ENCODE measurements at places on chromosomes 4 and X. TPM values are rescaled to one million over a fixed set of nuclear protein-coding genes. Genes with fewer than 3 reads are reported as not detected.

DNA sequence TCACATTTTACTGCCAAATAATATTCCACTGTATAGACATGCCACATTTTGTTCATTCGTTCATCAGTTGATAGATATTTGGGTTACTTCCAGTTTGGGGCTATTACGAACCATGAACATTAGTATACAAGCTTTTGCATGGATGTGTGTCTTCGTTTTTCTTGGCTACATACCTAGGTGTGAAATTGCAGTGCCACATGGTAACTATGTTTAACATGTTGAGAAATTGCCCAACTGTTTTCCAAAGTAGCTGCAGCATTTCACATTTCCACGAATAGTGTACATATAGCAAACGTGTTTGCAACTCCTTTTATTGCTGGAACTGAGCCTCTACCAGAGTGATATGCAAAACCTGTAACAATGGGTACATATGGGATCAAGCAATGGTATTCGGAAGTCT is 221.5 kb downstream of the VEGFC start:
- DNase-seq, result no peak

DNA sequence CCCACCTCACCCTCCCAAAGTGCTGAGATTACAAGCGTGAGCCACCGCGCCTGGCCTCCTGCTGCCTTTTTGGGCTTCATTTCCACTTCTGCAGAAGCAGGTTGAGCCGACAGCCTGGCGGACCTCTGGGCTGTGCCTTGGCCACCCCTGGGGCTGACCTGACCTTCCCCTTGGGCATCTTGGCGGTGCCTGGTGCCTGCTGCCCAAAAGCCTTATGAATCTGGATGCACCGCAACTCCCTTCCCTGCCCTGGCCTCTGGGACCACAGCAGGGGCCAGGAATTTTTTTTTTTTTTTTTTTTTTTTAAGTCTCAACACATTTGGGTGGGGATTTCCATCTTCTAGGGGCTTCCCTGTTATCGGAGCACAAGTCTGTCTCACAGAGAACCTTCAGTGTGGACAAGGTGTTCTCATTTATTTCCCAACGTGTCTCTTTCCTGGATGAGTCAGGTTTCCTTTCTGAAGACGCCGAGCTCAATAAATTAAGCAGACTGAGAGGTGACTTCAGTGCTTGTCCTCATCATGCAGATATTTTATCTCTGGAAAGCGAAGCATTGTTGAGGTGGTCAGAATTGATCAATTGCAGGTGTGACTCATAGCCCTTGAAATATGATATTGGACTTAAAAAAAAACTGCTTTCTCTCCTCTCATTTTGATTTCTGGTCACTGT is 79.7 kb downstream of the SHROOM2 start:
- no peak for DNase-seq

DNA sequence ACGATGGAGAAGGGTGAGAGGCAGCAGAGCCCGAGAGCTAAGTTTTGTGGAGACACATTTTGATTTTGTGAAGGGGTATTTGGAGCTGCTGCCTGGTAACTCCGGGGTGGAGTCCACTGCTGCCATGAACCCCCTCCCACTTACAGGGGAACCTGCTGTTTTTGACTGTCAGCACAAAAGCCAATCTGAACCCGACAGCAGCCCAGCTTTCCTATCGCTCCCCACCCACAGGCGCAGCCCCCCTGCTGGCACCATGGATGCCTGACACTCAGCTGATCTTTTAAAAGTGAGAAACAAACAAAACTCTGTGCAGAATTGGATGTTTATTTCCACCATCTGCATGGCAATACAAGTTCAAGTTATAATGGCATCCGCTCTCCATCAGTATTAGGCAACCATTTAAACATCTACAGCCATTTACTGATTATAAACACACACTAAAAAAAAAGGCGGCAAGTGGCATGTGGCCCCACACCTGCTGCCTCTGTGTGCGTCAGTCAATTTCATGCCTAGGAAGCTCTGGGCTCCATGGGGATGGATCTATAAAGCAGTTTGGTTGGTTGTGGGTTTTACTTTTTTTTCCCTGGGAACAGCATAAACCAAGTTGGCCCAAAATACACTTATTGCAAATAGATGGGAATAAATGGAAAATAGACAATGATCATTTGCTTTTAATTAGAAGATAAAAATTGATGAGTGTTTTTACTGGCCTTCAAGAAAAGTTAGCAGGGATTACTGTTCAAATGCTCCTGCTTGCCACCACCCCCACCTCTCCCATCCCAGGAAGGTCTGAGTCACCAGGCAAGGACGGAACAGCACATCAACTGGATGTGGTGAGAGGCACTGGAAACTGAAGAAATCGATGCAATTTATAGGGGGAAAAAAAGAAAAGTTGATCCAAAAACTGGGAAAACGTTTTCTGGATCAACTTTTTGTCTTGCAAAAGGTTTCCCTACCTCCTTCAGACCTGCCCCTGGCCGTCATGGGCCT is 46.0 kb downstream of the SEPSECS start:
- DNase-seq, result no peak

DNA sequence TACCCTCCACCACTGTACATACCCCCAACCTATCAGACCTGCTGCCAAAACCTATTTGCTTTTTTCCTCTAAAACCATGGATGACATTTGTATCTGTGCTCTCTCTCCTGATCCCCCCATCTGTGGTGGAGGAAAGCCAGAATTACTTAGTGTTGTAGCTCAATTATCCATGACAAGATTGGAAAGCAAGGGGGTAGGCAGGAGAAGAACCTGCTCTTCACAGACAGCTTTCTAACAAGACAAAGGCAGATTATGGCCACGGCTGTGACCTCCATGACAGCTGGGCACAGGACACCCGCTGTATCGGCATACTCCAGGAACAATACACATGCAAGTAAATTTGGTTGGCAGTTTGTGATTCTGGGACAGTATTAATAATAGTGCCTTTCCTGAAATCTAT is 186.7 kb downstream of the ENOX2 start:
- DNase-seq, result no peak

DNA sequence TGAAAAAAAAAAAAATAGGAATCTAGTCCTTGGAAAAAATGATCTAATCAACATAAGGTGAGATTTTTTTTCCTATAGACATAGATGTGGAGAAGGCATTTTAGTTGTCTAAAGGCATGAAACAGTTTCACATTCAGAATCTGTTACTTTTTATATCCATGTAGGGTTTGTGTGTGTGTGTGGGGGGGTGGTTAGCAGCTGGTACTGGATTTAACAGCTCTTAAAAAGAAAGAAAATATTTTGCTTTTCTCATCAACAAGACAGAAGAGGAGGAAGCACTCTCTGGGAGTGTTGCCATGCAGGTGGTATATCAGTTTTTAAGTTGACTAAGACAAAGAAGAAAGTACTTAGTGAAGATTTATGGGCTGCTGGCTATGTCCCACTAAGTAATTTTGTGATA is 122.3 kb downstream of the VCX3B start:
- DNase-seq, result no peak

GRCh38 chr4:112604589-112604988 is 32.1 kb downstream of the ZGRF1 start:
- DNase-seq, result no peak

DNA sequence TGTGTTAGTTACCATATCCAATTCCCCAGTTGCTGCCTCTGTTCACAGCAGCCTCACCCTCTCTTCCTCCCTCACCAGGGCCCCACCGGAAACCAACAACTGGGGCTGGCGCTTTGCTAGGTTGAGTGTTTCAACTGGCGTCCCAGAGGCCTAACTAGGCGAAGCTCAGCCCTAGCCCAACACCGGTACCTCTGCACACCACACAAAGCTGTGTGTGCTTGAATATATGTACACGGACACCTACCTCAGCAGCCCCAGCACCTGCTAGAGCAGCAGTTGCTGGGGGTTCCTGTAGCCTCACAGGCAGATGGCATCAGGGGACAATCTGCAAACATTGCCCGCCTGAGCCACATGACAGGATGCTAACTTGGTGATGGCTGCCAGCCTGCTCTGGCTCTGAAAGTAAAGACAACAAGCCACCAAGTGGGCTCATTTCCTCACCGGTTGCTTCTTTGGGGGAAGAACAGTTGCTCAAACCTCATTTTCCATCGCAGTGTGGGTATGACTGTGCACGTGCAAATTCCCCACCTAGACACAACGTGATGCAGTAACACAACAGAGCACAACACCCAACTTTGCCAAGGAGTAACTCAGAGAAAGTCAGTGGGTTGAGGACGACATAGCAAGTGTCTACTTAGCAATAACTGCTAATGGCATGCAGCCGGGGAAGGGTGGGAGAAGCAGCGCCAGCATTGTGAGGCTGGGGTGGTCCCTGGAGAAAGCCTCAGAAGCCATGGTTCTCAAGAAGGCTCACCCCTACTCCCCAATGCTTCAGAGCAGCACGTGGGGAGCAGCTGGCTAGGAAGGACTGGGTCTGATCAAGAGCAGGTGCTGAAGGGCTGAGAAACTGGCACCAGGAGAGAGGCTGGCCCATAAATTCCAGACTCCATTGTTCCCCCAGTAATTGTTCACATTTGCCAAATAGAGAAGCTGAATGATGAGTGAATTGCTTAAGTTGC is 139.5 kb downstream of the SH3KBP1 start:
- peak; percentile 79 for DNase-seq

- no peak for DNase-seq
These were observed 26.3 kb downstream of the ANKRD50 start for GRCh38 chr4:124686279-124686678.

GRCh38 chrX:21354725-21355124 is 19.5 kb upstream of the CNKSR2 start:
- DNase-seq, result no peak

- DNase-seq, result no peak
These were observed 130.9 kb upstream of the CASK start for GRCh38 chrX:42054256-42054655.

DNA sequence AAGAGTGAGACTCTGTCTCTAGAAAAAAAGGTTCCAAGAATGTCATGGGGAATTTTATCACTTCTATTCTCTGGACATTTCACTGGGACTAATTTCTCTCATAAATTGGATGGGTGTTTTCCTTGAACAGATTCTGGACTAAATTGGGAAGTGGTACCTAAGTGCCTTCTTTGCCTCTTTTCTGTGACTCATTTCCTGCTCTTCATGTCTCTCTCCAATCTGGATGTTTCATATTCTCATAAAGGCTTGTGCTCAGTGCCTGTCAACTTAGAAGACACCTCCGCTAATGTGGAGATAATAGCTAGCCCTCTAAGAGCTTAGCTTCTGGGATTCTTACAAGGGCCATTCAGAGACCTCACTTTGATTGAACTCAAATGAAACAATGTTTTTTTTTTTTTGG is 38.0 kb upstream of the IGFBP7 start:
- no peak for DNase-seq

DNA sequence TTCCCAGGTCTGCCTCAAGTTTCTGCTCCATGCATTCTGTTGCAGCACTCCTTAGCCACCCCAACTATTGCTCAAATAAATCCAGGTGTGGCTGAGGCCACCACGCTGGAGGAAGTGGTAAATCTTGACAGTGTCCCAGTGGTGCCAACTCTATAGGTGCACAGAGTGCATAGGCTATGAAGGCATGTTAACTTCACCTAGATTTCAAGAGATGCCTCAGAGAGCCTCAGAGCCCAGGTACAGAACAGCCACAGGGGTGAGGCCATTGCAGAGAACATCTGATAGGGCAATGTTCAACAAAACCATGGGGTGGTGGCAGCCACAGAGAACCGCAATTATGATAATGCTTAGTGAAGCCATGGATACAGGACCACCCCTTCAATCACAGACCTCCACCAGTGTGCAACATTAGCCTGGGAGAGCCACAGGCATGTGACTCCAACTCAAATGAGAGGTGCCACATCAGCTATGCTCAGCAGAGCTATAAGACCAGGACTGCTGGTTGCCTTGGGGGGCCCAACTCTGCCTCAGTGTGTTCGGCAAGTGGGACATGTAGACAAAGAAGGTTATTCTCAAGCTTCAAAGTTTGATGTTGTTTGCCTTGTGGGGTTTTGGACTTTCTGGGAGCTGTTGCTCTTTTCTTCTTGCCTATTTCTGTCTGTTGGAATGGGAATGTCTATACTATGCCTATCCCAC is 468.7 kb downstream of the ANKRD50 start:
- no peak for DNase-seq

DNA sequence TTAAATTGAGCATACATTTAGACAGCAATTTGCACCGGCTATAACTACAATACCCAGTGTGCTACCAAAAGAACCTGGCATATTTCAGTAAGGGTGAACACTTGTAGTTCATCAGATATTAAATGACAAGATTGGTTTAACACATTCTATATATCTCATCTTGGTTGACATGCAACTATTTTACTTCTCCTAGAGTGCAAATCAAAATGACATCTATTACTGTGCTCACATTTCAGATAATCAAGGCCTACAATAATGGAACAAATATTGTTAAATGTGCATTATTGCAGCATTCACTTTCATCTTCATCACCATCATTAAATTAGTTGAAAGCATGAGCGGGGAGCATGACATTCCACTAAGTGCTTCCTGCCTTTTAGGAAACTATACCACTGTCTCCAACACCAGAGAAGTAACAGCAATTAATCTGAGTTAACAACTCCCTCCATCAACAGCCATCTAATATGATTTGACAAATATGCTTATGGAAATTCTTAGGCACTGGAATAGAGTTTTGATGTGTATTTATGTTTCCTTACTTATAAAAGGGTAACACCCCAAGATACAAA is 209.8 kb upstream of the SLIT2 start:
- DNase-seq, result no peak

- DNase-seq, result no peak
These were observed 118.8 kb downstream of the CHRNA9 start for GRCh38 chr4:40453912-40454311.

- no peak for DNase-seq
These were observed 190.9 kb upstream of the GATB start for GRCh38 chr4:151951671-151952050.

- no peak for DNase-seq
These were observed 59.7 kb downstream of the RGS12 start for GRCh38 chr4:3352505-3352904.

DNA sequence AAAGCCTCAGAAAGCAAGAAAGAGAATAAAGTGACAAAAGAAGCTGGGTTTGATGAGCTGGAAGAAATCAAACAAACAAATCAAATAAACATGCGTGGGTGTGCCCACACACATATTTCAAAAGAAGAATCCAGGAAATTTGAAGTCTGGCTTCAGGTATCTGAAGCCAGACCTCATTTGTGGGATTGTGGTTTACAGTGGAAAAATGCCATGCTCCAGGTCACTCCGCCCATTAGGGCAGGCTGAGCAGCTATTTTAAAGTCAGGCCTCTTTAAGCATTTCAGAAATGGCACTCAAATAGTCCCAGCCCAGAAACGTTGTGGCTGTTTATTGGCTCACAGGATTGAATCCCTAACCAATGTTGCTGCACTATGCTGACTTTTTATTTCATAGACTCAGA is 226.1 kb upstream of the F9 start:
- no peak for DNase-seq

MSX1 gene
- total RNA-seq, result not detected

MAMLD1 gene
- total RNA-seq, result 3.5 TPM

KDR gene
- total RNA-seq, result not detected

MCUB gene
- 13.0 TPM for total RNA-seq

SNCA gene
- total RNA-seq, result 6.2 TPM

GCNA gene
- 5.5 TPM for total RNA-seq

TBC1D8B gene
- 0.31 TPM for total RNA-seq

PSAPL1 gene
- total RNA-seq, result not detected

VSIG4 gene
- not detected for total RNA-seq

PPAT gene
- 31.2 TPM for total RNA-seq

KDM6A gene
- 68.6 TPM for total RNA-seq
